ENCODE measurements at places on chromosomes 16 and 17.

DNA sequence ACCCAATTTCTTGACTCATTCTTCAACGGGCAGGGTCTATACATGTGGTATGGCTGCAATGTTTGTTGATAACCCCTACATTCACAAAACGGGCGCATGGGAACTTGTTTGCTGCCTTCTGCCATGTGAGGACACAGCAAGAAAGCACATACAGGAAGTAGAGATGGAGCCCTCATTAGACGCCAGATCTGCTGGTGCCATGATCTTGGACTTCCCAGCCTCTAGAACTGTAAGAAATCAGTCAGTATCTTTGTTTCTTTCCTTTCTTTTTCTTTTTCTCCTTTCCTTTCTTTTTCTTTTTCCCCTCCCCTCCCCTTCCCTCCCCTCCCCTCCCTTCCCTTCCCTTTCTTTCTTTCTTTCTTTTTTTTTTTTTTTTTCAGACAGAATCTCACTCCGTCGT lies 165.2 kb downstream of the WWOX start:
- DNase-seq: no peak

DNA sequence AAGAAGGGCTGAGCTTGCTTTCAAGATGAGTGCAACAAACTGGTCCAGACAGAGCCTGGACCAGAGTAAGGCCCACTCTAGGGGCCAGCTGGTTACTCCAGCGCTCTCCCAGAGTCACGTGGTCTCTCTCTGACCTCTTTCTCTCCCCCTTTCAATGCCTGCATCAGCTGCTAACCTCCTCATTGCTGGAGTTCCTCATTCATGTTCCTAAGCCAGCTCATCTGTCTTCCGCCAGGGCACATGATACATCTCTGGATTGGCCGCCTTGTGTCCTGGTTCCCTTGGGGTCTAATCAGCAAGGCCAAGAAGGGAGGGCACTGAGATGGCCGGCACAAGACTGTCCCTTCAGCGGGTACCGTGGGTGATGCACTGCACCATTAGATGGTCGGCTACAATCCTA lies 26.9 kb upstream of the ZFP90 start:
- peak; percentile 71 for DNase-seq

DNA sequence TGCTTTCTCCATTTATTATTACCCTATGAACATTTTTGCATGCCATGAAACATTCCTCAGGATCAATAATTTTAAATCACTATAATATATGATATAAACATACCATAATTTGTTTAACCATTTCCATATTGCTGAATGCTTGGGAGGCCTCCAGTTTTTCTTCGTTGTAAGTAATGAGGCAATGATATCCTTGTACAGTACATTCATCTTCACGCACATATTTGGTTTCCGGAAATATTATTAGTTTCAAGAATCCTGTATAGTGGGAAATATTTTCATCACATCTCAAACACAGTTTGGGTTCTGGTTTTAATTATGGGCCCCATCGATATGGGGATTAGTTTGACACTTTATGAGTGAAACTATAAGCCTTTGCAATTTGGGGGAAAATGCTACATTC lies 135.4 kb downstream of the HS3ST3B1 start:
- DNase-seq: no peak

DNA sequence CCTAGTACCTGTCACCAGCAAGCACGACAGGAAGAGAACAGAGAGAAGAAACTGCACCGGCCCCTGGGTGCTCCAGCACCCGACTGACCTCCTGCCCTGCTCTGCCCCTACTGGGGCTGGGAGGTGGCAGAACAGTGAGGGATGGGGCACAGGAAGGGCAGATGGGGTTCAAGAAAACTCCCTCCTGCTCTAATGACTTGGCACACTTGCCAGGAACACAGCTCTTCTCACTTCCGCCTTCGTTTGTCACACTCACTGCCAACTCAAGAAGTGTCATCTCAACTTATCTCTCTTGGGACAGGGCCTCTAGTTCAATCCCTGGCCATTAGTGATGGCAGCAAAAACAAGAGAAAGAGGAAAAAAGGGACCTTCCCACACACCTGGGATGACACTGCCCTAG lies 42.7 kb upstream of the ICAM2 start:
- no peak for DNase-seq

DNA sequence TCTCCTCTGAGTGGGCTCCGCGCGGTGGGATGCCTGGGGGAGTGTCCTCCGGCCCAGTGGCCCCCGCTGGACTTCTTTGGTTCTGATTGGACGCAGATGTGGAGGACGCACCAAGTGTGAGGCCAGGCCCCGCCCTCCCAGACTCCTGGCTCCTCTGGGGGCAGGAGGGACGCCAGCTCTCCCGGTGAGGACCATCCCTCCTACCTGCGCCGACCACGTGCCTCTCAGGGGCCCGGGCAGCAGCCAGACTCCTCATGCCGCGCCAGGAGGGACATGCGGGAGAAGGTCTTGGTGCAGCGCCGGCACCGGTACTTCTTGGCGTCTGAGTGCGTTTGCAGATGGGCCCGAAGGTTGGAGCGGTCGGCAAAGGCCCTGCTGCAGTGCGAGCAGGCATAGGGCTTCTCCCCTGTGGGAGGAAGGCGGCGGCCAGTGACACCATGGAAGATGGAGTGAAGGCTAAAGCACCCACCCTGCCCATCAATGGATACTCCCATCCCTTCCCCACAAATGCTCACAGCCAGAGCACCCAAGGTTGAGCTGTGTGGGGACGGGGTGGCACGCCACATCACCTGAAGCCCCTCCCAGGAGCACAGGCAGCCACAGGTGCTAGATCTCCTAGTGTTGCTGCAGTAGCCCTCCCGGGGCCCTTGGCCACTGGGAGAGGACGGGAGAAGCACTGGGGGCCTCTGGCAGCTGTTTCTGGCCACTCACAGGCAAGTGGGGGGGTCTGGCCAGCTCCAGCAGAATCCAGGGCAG lies 7.9 kb downstream of the SNAI3 start:
- DNase-seq: no peak

DNA sequence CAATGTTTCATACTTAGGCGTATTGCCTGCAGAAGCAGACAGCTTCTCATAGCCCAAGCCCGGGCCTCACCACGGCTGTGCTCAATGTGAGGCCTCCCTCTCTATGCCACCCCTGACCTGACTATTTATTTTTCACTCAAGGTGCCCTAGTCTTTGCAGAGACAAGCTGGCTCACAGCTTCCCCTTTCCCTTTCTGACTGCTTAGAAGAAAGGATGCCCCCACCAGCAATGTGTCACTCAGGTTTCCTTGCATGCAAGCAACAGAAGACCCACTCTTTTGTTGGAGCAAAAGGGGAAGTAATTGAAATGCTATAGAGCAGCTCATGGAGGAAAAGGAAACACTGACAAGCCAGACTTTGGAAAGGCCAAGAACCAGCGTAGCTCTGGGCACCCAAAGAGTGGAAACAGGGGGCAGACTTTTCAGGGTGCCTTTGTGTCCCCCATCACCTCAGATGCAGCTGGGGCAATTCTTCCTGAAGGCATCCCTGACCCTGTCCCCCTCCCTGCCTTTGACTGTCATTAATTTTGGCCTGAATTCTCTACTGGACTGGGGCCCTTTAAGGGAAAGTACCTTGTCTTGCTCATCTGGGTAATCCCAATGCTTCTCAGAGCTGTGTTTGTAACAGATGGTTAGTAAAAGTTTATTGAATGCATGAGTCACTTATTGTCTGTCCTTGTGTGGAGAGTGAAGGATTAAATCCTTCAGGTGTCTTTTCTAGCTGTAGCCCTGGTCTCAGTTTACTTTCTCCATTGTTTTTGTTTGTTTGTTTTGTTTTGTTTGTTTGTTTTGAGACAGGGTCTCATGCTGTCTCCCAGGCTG lies 17.8 kb downstream of the RGS9 start:
- no peak for DNase-seq

GRCh38 chr16:70661918-70662641 lies 15.7 kb downstream of the IL34 start:
- DNase-seq: no peak

DNA sequence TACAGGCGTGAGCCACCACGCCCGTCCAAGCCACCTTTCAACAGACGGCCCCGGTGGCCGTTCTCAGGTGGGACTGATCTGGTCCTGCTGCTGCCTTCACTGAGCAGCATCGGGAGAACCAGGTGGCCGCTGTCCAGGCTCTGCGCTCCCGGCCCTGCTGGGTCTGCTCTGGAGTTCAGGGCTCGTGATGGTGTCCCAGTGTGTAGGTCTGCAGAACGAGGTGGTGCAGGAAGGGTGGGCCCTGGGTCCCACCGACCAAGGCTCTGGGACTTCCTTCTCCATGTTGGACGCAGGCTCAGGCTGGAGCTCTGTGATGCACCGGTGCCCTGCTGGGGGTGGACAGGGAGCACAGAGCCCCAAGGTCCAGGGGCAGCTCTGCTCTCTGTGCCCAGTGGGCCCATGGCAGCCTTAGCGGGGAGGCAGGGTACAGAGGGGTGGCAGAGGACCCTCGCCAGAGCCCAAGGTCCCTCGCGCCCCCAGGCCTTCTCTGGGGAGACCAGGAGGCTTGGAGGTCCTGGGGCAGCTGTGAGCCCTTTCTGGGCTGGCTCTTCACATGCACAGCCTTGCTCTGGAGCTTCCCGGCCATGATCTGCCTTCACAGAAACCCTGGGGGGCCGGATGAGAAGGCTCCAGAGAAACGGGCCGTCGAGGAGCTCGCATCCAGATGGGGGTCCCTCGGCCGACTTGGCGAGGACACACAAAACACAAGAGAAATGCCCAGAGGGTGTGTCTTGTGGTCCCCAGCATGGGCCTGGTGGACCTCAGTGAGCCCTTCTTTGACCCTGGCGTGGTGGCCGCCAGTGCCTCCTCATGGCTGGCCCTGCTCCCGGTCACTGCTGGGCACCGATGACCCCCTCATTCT lies 26.9 kb upstream of the BAHCC1 start:
- no peak for DNase-seq

GRCh38 chr17:81940538-81941483 lies 3.7 kb upstream of the PYCR1 start:
- DNase-seq: no peak

DNA sequence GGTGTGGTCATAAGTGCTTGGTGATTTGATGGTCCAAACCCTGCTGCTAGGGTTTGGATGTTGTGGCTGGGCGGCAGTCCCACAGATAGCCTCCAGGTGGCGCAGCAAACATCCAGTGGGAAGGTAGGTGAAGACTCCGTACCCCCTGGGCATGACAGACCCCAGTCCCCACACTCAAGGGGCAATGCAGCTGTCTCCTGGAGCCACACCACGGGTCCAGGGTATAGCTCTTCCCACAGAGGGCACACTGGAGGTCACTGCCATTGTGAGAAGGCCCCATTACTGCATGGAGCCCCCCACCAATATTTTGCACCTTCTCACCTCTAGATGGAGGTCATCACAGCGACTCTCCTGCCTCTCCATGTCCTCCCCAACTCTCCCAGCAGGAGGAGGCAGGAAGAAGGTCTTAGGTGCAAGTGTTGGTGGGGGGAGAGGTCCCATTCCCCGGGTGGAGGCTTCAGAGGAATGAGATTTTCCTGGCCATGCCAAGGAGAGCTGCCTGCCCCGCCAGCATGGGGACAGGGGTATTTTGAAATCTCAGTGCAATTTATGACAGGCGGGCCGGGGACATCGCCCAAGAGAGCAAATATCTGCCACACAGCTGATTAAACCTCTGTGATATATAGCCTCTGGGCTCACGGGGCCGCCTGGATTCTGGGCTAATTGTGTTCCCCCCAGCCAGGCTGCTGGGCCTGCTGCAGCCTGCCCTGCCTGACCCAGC lies 17.1 kb upstream of the C17orf113 start:
- DNase-seq: peak; percentile 86

DNA sequence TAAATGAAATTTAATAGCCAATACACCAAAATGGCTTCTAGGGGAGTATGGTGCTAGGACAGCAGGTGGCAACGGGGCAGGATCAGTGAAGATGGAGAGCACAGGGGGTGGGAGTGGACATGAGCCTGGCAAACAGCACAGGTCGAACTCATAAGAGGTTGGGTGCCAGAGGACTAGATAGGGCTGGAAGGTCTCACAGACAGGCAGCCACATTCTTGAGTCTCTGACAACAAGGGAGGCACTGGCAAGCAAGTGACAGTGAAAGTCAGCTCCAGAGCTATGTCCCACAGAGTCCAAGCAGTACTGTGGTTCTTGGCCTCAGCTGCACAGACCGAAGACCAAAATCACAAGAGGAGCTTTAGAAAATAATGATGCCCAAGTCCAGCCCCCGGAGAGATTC lies 61.2 kb downstream of the USP31 start:
- DNase-seq: no peak

DNA sequence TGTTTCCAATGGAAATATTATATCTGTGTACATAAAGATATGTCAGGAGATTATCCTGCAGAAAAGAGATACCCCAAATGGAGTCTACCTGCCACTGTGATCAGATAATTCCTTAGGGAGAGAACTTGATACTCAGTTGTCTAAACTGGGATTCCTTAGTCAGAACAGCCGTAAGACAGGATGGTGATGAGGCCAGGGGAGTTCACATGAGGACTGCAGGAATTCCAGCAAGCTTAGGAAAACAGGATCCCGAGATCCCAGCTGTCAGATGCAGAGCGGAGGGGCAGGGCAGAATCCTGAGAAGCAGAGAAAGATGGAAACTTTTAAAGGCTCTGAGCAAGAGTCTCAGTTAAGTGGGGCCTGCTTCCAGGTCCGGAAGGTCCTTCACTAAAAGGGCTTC lies 4.7 kb downstream of the KRABD2 start:
- DNase-seq: no peak

- DNase-seq: no peak
Measured at GRCh38 chr16:87583453-87584131, 18.7 kb upstream of the JPH3 start.

GRCh38 chr17:14593956-14594355 lies 293.1 kb downstream of the HS3ST3B1 start:
- DNase-seq: no peak

GRCh38 chr17:27240802-27241155 lies 53.1 kb upstream of the WSB1 start:
- DNase-seq: no peak

DNA sequence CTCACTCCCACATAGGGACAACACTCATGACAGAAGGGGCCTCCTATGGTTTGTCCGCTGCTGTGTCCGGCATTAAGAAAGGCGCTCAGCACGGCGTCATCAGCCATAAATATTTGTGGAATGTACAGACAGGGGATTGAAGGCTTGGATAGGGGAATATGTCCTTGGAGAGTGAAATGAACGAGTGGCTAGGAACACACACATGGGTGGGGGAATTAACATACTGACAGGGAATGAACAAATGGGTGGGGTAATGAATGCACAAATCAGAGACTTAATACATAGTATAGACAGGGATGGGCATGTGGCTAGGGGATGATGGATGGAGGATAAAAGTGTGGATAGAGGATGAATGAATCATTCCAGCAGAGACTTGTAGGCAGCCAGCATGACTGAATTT lies 154.0 kb upstream of the HSBP1 start:
- peak; percentile 23 for DNase-seq

DNA sequence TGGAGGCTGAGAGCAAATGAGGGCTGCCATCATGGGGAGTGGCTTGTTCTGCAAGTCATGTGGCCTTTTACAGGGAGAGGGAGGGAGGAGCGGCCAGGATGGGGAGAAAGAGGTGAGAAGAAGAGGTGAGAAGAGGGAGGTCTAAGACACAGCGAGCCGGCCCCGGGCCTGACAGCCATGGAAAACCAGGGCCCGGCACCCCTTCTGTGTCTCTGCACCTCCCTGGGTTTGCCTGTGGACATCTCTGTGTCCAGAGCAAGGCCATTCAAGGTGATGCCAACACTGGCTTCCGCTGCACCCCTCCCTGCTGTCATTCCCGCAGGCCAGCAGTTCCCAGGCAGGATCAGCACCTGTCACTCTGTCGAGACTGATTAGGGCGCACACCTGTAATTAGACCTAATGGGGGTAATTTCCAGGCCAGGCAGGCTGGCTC lies 75.6 kb downstream of the MGAT5B start:
- DNase-seq: peak; percentile 47

GRCh38 chr17:21061971-21062526 lies 19.2 kb upstream of the USP22 start:
- no peak for DNase-seq
